Stimulated activated CD4-positive, alpha-beta T cell treated with anti-CD3 and anti-CD28 coated beads, Interleukin-4, amount 100 ng/mL, for 48 hours (primary cell): ENCODE measurements at places on chromosomes 6 and 20.

GRCh38 chr6:106334646-106335448, 9.3 kb upstream of the ATG5 start:
- DNase-seq, result peak; percentile 21

GRCh38 chr6:149642829-149643580, 5.5 kb downstream of the KATNA1 start:
- no peak for DNase-seq

GRCh38 chr20:50144362-50144761, 9.2 kb downstream of the PEDS1 start:
- DNase-seq, result no peak

DNA sequence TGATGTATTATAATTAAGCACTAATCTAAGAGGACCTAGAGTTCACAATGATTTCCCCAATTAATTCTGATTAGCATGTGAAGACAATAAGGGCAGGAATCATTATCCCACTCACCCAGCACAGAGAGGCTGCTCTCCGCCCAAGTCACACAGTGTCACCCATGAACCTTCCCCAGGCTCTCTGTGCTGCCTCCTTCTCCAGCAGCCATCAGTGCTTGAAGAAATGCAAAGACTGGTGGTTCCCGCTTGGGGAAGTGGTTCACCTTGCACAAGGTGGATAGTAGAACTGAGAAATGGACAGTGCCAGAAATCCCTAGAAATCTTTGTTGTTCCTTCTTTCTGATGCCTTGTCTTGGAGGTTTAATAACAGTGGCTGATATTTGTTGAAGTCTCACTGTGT, 401.3 kb downstream of the QKI start:
- DNase-seq, result no peak

- no peak for DNase-seq
Measured at GRCh38 chr6:94289131-94289530, 869.8 kb upstream of the EPHA7 start.

DNA sequence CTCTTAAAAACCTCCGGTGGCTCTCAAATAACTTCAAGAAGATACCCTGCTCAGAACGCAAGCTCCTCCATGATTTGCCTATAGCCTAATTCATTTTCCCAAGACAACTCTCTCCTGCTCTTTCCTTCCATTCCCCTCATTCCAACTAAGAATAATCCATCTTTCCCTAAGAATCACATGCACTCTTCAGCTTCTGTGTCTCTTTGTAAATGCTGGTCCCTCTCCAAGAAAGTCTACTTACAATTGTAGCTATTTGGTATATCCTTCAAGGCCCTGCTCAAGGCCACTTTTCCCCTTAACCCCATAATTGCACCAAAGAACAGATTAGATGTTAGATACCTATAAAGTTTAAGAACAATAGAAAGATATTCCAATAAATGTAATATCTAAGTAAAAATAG, 7.4 kb upstream of the HEY2 start:
- no peak for DNase-seq

DNA sequence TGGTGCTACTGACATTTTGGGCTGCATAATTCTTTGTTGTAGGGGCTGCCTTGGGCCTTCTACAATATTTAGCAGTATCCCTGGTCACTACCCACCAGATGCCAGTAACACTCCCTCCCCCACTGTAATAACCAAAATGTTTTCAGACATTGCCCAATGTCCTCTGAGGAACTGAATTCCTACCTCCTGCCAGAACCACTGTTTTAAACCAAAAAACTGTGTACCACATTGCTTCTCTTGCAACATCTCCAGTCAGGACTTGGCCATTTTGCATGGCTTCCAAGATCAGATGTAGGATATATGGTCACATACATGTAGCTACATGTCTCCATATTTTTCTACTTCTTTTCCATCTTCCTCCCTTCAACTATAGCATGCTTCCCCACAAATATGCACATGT, 97.4 kb upstream of the IFNGR1 start:
- DNase-seq, result no peak

DNA sequence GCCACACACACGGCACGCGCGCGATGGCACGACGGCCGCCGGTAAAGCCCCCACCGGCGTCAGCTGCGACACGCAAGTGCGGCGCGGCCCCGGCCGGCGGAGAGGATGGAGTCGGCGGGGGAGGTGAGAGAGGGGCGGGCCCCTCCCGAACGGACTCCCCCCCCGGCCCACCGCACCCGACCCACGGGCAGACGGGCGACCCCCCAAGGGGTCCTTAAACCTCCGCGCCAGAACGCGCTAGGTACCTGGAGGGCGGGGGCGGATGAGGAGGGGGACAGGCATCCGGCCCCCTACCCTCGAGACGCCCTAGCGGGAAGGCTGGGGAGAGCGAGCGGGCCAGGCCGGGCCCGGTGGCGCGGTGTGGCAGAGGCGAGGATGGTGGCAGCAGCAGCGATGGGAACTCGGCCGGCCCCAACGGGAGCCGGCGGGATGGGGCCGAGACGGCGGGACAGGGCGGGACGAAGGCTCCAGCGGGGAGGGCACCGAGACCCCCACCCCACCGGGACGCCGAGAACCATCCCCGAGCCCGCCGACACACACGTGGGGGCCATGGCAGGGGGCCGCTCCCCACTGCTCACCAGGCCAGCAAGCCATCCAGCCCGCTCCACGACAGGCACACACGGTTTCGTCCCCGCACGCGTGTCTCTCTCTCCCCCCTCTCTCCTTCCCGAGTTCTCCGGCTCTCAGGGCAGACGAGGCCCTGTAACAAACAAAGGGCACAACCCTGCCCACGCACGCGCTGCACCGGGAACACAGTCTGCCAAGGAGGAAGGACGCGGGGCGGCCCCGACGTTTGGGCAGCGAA, 1515.4 kb upstream of the DEFB115 start:
- DNase-seq, result no peak

DNA sequence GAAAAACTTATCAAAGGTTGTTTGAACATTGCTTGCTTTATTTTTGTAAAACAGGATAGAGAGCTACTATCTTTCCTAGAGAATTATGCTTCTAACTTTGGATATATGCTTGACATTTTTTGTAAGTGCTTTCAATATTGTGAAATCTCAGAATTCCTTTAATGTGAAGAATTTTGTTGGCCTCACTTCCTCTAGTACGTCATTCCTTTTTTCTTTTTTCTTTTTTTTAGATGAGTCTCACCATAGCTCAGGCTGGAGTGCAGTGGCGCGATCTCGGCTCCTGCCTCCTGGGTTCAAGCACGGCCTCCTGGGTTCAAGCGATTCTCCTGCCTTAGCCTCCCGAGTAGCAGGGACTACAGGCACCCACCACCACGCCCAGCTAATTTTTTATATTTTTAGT, 668.1 kb downstream of the RFPL4B start:
- no peak for DNase-seq

- no peak for DNase-seq
Measured at GRCh38 chr20:35085477-35086225, 7.0 kb downstream of the TRPC4AP start.

DNA sequence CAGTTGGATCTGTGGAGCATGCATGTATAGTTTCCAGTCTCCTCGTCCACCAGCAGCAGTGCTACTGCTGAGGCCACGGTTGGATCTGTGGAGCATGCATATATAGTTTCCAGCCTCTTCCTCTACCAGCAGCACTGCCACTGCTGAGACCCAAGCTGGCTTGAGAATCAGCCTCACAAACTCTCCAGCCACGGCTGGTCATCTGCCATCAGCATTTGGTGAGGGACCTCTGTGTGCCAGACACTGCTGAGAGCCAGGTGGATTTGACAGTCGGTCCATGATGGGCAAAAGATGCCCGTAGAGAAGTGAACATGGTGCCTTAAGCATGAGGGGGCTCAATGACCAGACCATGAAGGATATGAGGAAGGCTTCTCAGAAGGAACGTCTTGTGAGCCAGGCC, 46.4 kb downstream of the SLC9A8 start:
- DNase-seq, result no peak

- no peak for DNase-seq
Measured at GRCh38 chr6:159639721-159640120, 53.3 kb downstream of the SOD2 start.

GRCh38 chr20:44702776-44703175, 12.4 kb upstream of the CCN5 start:
- DNase-seq, result no peak

GRCh38 chr20:58997141-58997770, 9.8 kb downstream of the CTSZ start:
- no peak for DNase-seq

GRCh38 chr6:143614235-143614634, 63.5 kb upstream of the PHACTR2 start:
- DNase-seq, result no peak

- DNase-seq, result no peak
Measured at GRCh38 chr20:63701329-63702035, 5.0 kb downstream of the TNFRSF6B start.

DNA sequence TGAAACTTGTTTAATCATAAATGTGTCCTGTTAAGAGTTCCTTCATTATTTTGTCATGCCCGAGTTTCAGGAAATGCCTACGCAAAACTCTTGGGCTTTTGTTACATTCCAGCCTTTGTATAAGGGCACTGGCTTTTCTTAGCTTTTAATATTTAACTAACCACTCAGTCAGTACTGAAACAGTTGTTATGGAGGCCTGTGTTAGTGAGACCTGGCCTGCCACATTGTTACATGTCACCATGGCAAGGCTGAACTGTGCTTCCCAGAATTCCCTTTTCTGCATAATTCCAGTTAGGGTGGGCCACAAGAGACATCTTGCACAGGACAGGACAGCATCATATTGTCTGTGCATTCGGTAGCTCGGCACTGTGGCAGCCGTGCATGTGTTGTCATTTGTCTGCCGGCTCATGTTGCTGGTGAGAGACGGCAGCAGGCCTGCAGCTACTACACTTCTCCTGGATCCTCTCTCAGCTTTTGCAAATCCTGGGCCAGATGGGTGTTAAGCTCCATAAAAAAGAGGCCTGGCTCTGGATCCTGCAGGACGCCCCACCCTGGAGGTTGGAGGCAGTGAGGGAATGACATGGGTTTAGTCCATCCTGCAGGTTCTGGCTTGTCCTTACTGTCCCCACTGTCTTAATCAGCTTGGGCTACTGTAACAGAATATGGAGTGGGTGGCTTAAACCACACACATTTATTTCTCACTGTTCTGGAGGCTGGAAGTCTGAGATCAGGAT, 128.8 kb upstream of the DTNBP1 start:
- DNase-seq, result no peak

DNA sequence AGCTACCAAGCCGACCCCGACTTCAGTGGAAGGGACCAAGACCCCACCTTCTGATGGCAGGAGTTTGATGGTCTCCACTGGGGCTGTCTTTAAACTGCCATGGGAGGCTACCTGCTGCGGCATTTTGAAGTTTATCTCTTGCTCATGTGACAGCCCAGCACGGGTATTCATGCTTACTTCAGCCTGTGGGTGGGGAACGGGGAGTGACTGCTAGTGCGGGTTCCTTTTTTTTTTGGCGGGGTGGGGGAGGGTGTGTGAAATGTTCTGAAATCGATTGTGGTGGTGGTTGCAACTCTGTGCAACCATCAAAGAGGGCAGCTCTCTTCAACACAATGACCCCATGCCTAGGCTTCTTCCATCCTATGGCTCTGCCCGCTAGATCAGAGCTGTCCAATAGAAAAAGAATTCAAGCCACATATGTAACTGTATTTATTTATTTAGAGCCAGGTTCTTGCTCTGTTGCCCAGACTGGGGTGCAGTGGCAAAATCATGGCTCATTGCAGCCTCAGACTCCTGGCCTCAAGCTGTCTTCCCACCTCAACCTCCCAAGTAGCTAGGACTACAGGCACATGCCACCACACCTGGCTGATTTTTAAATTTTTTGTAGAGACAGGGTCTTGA, 53.7 kb downstream of the PPP1R16B start:
- DNase-seq, result no peak

DNA sequence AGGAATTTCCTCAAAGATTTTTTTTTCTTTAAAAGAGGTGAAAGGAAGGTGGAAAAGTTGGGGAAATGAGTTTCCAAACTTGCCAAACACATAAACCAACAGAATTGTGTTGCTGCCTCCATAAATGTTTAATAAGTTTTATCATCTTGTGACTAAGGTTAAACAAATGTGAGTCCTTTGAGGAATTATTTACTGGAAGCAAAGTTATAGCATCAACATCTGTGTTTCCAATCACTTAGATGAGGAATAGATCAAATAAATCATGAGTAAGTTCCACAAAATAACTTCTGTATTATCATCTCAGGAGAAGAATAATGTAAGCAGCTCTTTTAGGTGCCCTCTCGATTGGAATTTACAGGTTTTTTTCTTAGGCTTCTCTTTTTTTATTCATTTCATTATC, 20.5 kb downstream of the TSHZ2 start:
- no peak for DNase-seq

GRCh38 chr20:51327251-51327841, 215.2 kb downstream of the NFATC2 start:
- DNase-seq, result no peak

GRCh38 chr6:133613211-133613610, 275.7 kb upstream of the TCF21 start:
- no peak for DNase-seq

DNA sequence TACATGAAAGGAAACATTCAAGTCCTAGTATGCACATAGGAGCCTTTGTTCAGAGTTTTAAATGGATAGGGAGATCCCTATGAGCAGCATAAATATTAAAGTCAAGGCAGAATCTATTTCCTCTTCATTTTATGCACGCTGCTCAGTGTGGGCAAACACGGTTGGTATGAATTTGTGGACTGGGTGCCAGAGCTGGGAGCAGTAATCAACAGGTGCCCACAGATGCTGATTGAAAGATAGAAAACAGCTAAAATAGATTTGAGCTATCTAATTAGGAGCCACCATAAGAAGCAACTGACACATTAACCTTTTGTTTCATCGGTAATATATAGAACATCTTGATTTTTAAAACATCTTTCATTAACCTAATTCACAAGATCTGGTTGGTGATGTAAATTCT, 175.5 kb downstream of the EYS start:
- DNase-seq, result no peak

DNA sequence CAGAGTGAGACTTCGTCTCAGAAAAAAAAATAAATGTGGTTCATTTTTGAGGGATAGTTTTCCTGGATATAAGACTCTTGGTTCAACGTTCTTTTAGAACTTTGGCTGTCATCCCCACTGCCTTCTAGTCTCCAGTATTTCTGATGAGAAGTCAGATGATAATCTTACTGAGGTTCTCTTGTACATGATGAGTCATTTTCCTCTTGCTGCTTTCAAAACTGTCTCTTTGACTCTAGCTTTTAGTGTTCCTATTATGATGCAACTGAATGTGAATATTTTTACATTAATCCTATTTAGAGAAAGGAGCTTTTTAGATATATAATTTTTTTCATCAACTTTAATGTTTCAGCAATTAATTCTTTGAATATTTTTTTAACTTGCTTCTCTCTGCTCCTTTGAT, 46.0 kb upstream of the OR14J1 start:
- no peak for DNase-seq

- no peak for DNase-seq
Measured at GRCh38 chr6:135743476-135743875, 108.0 kb upstream of the PDE7B start.

- no peak for DNase-seq
Measured at GRCh38 chr20:1845163-1845523, 50.1 kb upstream of the SIRPA start.

GRCh38 chr20:57953638-57954037, 243.8 kb upstream of the PMEPA1 start:
- DNase-seq, result no peak

DNA sequence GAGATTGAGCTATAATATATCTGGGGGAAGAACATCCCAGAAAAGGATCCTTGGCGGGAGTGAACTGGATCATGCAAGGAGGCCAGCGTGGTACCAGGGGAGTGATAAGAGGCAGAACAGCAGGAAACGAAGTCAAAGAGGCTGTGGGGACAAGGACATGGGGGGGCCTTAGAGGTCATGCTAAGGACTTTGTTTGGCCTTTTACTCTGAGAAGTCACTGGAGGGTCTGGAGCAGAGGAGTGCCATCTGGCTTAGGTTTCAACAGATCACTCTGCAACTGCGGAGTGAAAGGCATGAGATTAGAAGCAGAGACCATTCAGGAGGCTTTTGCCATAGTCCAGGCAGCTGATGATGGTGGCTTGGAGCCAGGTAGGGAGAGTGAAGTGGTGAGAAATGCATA, 24.3 kb downstream of the MRAP2 start:
- no peak for DNase-seq
